Natural killer cell treated with Interleukin-12 subunit alpha and Interleukin-12 subunit beta and Interleukin-15 and Interleukin-18, amount 100 ng/mL, for 72 hours (primary cell): ENCODE measurements at places on chromosomes 5 and 9. TPM values are rescaled to one million over a fixed set of nuclear protein-coding genes. Genes with fewer than 3 reads are reported as not detected.

- H3K36me3 ChIP-seq: peaks cover 7% of the 10 kb centered on the region
- no peaks in the 10 kb centered on the region for H3K27me3 ChIP-seq
- DNase-seq: no peak
- H3K4me1 ChIP-seq: peaks cover 16% of the 10 kb centered on the region
- H3K27ac ChIP-seq: peak overlapping the region; percentile 92
These were observed 1037.3 kb upstream of the ACO1 start for GRCh38 chr9:31347082-31347617.

GRCh38 chr9:26399556-26399955 is 493.0 kb downstream of the CAAP1 start:
- no peaks in the 10 kb centered on the region for H3K27me3 ChIP-seq
- H3K27ac ChIP-seq: no peak overlapping the region
- DNase-seq: no peak
- H3K4me3 ChIP-seq: no peak overlapping the region
- peaks cover 5% of the 10 kb centered on the region for H3K36me3 ChIP-seq
- H3K4me1 ChIP-seq: no peaks in the 10 kb centered on the region

DNA sequence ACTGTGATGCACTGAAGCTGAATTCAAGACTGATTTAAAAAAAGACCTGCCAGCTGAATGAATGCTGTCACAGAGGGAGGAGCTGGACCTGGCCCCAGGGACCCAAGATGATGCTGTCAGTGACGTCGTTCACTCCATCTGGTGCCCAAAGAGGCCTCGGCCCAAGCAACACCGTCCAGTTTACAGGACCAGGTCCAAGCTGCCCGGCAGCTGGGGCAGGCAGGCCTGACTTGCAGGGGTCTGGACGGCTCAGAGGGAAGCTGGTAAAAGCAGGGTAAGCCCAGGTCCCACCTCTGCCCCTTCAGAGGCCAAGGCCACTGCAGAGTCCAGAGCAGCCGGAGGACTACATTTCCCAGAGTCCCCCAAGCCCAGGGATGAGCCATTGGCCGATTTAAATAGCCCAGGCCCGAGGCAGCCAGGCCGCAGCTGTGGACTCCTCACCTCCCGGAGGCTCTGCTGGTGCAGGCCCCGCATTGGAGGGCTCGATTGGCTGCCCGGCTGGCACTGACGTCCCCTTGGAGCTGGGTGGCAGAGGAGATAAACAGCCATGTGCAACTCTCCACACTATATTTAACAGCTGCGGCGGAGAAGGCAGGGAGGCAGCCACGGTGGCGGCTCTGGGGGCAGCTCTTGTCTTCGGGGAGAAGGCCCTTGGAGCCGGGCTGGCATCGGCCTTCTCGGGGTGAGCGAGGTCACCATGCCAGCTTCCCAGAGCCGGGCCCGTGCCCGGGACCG is at the start of gene PLPP7:
Gene PLPP7, plus strand, starts transcription at position 423 of the 735 bp plus-strand sequence. Its CDS starts 275 bp downstream, at position 698.
- H3K36me3 ChIP-seq: no peaks in the 10 kb centered on the region
- DNase-seq: no peak

DNA sequence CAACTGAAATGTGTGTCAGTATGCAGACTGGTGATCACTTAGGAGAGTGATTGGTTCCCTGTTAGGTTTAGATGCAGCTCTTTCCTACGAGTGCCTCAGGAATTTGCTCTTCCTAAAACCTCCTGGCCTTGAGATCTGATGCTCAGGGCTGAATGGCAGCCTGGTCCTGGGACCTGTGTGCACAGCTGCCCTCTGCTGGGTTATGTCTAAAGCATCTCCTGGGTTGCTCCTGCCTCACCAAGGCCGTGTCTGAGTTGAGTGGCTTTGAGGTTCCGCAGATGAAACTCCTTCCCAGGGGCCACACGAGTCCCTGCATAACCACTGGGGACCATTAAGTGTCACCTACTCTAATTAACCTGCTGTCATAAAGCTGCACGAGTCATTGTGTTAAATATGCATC is 59.5 kb downstream of the MVB12B start:
- no peak overlapping the region for H3K4me3 ChIP-seq
- H3K27me3 ChIP-seq: no peaks in the 10 kb centered on the region
- H3K4me1 ChIP-seq: peaks cover 4% of the 10 kb centered on the region
- H3K27ac ChIP-seq: no peak overlapping the region

DNA sequence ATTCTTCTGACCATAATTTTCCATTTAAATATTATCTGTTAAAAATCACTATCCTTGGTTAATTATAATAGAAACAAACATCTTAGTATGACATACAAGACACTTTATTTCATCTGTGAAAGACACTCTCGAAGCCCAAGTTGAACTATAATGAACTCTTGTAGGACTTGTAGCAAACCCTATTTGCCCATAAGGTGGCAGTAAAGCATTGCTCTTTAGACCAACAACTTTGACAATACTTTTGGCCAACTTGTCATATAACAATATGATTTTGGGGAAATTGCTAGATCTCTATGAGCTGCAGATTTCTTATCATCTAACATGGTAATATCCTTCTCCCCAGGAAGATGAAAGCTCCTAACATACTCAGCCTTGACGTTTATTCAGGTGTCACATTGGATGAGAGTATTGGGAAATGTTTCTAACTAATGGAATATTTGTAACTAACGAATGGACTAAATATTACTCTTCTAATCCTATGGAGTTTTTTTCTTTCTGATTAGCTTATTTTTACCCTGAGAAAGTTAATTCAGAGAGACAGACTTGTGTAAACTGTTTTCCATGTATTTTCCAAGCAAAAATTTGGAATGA is 11.0 kb downstream of the SPINK14 start:
- no peak overlapping the region for H3K27ac ChIP-seq
- DNase-seq: no peak
- no peaks in the 10 kb centered on the region for H3K36me3 ChIP-seq
- H3K4me3 ChIP-seq: no peak overlapping the region

Gene PLEKHG4B
- not detected for total RNA-seq

Gene PCDHA12
- total RNA-seq: not detected

Gene PCAT7
- not detected for total RNA-seq

- no peaks in the 10 kb centered on the region for H3K27me3 ChIP-seq
- H3K27ac ChIP-seq: no peak overlapping the region
- no peaks in the 10 kb centered on the region for H3K36me3 ChIP-seq
- no peak overlapping the region for H3K4me3 ChIP-seq
These were observed 17.0 kb upstream of the MVB12B start for GRCh38 chr9:126309427-126310189.

DNA sequence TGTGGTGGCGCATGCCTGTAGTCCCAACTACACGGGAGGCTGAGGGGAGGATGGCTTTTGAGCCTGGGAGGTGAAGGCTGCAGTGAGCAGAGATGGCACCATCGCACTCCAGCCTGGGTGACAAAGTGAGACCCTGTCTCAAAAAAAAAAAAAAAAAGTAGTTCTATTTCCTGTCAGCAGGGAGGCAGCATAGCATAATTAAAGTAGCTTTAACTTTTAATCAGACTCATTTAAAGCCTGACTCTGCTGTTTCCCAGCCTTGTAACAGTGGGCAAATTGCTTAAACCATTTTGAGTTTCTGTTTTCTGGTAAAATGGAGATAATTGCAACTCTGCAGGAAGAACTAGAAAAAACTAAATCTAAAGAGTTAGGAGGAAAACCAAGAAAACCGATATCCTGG is 31.2 kb downstream of the CNOT6 start:
- H3K27ac ChIP-seq: no peak overlapping the region
- no peaks in the 10 kb centered on the region for H3K36me3 ChIP-seq
- peaks cover 40% of the 10 kb centered on the region for H3K4me1 ChIP-seq
- no peak overlapping the region for H3K4me3 ChIP-seq

Gene CDKN2A
- 15.7 TPM for total RNA-seq

DNA sequence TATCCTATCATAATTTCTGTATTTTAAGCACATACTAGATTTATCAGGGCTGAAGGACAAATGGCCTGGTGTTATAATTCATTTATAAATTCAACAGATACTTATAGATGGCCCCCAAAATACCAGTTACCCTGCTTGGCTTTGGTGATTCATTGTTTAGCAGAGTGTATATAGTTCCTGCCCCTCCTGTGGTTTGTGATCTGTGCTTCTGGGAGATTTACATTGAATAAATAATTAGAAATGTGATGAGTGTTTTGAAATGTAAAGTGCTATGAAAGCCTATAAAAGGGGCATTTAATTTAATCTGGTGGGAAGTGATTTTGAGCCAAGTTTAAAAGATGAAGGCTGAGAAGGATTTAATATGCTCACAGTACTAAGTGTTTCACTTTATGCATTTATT is 36.7 kb upstream of the ZCCHC7 start:
- H3K4me3 ChIP-seq: no peak overlapping the region
- H3K36me3 ChIP-seq: peaks cover 8% of the 10 kb centered on the region
- DNase-seq: no peak
- H3K27ac ChIP-seq: no peak overlapping the region

DNA sequence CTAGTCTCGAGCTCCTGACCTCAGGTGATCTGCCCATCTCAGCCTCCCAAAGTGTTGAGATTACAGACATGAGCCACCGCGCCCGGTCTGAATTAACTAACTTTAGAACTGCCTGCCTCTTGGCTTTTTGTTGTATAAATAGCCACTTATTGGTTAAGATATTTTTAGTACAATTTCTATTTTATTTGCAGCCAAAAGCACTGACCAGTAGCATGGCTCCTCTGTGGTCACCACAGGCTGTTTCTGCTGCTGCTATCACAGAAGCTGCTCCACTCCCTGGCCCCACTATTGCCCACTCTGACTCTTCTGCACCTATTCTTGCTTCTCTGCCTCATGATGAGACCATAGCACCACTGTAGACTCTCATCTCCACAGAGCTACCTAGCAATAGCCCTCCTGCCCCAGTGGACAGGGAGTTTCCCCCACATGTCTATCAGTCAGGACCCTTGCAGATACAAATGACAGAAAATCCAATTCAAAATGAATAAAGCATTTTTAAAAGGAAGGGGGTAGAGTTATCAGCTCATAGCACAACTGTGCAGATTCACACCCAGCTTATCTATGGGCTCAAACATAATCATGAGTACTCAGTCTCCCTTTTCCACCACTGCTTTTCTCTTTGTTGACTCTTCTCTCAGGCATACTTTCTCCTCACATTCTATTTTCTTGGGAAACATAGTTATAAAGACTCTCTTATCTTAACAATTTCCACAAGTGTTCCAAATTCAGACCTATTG is 151.8 kb upstream of the EPB41L4A start:
- no peaks in the 10 kb centered on the region for H3K36me3 ChIP-seq
- H3K4me3 ChIP-seq: no peak overlapping the region
- H3K4me1 ChIP-seq: no peaks in the 10 kb centered on the region
- no peak for DNase-seq
